Right lung (tissue), 10 donors: ENCODE measurements at places on chromosomes 6 and 20.

DNA sequence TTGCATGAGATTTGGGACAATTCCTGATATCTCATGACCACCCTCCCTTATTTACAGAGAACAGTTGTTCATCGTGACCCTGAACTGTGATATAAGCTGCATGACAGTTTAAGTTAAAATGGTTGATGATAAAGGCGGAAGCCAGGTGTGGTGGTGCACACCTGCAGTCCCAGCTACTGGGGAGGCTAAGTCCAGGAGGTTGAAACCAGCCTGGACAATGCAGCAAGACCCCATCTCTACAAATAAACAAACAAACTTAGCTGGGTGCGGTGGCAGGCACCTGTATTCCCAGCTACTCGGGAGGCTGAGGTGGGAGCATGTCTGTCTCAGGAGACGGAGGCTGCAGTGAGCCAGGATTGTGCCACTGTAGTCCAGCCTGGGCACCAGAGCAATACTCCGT lies 24.1 kb downstream of the COL20A1 start:
- no peak for DNase-seq

DNA sequence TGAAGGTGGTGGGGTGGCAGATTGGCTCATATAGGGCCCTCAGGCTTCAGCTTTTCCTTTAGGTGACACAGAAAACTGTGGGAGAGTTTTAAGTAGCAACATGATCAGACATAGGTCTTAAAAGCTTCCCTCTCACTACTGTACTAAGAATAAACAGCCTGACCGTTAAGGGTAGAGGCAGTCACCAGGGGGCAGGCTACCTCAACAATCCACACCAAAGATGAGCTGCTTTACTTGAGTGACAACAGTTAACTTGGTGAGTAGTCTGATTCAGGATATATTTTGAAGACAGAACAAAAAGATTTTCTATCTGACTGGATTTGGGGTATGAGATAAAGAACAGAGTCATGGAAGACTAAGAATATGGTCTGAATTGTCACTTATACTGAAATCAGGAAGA lies 193.1 kb upstream of the SHLD1 start:
- no peak for DNase-seq

GRCh38 chr6:100088009-100088408 lies 94.0 kb upstream of the MCHR2 start:
- no peak for DNase-seq

- DNase-seq: no peak
These were observed 4.2 kb downstream of the SCRT2 start for GRCh38 chr20:671252-672030.

- DNase-seq: peak; percentile 71
These were observed 132.2 kb downstream of the GPX5 start for GRCh38 chr6:28657769-28658465.

- no peak for DNase-seq
These were observed 28.3 kb upstream of the SH3BGRL2 start for GRCh38 chr6:79602859-79603258.
